ENCODE measurements at places on chromosomes 4 and X.
A peak's percentile ranks its signal among the peaks of the same experiment; 100 is the strongest.

DNA sequence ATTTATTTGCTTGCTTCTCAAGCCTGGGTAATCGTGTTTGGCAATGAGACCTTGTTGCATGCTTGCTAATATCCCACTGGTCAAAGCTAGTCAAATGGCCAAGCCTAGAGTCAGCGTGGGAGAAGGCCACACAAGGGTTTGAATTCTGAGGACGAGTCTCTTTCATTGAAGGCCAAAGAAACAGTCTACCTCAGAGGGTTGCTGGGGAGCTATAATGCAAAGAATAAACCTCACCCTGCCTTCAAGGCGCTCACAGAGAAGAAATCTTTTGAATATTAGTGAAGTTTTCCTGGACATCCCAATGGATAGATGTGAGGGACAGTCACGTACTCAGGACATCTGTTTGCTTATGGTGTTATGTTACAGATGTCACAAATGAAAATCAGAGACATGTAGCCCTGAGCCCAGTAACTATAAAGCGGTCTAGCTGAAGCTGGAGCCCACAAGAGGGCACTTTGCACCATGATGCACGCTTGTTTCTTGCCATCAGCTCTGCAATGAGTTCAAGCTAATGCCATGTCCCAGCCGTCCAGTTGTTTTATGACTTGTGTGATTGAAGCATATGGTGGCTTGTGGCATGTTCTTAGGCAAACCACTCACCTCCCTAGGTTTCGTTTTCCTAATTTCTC lies 1.1 kb upstream of the TLR3 start:
- DNase-seq: peak; percentile 31

DNA sequence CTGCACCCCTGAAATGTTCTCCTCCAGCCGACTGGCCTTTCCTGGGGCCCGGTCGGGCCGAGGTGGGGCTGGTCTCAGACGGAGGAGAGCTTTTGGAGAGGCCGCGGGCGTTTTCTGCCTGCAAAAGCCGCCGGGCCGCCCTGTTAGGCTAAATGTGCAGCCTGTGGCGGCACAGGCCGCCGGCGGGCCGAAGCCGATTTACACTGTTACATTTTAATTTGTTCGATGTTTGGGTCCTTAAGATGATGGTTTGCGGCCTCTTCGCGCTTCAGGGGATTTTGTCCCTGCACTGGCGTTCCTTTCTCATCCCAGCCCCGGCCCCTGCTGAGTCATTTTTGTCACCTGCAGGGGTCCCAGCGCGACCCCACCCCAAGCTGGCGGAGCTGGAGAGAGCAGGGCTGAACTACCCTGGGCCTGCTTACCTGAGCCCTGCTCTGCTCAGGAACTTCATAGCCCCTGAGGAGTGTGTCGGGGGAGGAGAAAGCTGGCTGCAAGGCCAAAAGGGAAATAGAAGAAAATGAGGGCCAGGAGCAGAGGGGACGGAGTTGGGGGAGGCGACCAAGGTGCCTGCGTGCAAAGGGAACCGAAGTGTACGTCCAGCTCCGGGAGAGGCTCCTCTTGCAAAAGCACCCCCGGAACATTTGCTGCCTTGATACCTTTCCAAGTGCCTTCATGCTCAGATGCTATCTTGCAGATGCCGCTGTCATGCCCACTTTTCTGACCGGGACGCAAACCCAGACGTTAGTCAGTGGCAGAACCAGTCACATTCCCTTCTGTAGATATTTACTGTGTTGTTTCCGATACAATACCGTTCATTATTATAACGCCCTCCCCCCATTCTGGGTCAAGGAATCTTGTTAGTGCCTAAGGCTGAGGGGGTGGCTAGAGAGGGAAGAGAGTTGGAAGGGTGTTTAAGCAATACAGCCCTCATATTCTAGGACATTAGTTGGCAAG lies 977 bp upstream of the RBBP7 start:
- DNase-seq: no peak

DNA sequence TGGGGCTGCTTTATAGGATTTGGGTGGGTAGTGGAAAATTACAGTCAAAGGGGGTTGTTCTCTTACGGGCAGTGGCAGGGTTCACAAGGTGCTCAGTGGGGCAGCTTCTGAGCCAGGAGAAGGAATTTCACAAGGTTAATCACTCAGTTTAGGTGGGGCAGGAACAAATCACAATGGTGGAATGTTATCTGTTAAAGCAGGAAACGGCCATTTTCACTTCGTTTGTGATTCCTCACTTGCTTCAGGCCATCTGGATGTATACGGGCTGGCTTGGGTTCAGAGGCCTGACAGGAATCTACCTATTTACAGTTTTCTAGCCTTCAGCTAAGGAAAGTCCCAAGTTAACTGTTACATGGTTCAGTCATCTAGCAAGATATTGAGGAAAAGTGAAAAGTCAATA lies 1003.5 kb downstream of the STPG2 start:
- DNase-seq: no peak

- peak; percentile 7 for DNase-seq
Measured at GRCh38 chrX:73563738-73564068, 706 bp downstream of the CHIC1 start.

- no peak for DNase-seq
Measured at GRCh38 chr4:155701827-155702226, 35.2 kb downstream of the GUCY1A1 start.

GRCh38 chr4:71635139-71635748 lies 148.6 kb downstream of the GC start:
- DNase-seq: no peak

DNA sequence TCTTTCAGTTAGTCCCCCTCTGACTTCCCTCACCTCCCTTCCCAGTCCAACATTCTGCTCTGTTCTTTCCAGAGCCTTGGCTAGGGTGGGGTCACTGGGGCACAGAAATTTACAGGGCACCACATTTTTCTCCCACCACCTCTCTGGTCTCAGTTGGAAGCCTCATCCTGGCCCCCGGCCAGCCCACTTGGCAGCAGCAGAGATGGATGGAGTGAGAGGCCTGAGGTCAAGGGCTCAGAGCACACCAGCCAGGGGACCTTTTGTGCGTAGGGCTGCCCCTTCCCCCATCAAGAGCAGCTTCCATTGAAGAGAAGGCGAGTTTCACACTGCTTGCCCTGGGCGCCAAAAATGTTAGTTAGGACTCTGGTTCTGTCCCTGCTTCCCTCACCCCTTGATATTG lies 230.9 kb downstream of the SOX3 start:
- DNase-seq: no peak

DNA sequence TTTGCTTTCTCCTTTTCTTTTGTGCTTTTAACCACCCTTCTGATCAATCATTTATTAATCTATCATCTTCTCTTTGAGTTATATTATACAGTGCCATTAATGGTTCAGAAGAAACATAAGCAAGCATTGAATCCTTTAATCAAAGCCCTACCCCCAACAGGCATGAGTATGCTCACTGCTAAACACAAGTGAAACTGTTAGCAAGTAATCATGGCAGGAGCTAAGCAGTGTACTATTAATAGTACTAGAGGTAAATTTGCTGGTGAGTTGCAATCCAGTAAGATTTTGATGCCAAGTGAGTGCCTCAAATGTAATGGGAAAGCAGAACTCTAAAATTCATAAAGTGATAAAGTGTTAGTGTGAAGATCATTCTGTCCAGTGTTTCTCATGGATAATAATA lies 57.2 kb downstream of the FNIP2 start:
- no peak for DNase-seq

GRCh38 chr4:48022192-48022799 lies 5.7 kb downstream of the NIPAL1 start:
- DNase-seq: no peak

DNA sequence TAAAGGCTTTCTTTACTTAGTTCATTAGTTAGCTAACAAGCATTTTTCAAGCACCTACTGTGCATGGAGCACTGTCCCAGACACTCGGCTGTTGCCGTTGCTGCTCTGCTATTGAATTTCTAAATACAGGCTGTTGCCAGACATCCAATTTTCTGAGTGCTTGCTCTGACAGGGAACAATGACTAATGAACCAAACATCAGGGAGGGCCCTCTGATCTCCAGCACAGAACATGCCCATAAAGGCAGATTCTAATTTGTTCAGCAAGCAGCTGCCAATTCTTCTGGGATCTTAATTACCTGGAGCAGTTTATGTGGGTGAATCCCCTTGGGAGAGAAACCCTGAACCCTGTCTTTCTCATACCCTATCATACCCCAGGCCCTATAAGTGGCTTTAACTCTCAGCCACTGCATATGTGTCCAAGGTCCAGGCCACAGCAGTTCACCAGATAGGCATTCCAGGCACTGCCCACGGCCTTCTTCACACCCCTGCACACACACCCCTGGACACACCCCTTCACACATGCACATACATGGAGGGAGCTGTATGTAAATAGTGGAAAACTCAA lies 27.9 kb downstream of the TSC22D3 start:
- no peak for DNase-seq

- no peak for DNase-seq
Measured at GRCh38 chrX:96449896-96450295, 234.7 kb upstream of the DIAPH2 start.

- no peak for DNase-seq
Measured at GRCh38 chr4:107655289-107655688, 64.7 kb downstream of the PAPSS1 start.

- DNase-seq: no peak
Measured at GRCh38 chr4:186920992-186921391, 197.3 kb upstream of the FAT1 start.

- DNase-seq: no peak
Measured at GRCh38 chrX:29012867-29013266, 425.6 kb downstream of the IL1RAPL1 start.

GRCh38 chr4:28004520-28004919 lies 1143.9 kb downstream of the STIM2 start:
- no peak for DNase-seq

DNA sequence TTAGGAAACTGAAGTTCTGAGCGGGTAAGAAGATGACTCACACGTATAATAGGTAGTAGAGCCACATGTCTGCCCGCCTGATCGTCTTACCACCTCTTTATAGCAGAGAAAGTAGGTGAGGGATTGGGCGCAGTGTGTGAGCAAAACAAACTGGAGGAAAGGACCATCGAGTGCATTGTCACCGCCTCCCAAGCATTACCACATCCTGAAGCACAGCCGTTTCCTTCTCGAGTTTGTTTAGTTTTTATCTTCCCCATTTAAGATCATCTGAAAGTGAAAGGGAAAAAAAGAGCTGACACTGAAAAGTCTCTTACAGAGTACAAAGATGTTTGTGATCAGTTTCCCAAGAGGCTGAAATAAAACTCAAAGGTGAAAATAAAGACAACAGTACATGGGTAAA lies 14.8 kb downstream of the PDK3 start:
- peak; percentile 85 for DNase-seq

GRCh38 chrX:100687128-100687527 lies 43.1 kb downstream of the SRPX2 start:
- DNase-seq: no peak

DNA sequence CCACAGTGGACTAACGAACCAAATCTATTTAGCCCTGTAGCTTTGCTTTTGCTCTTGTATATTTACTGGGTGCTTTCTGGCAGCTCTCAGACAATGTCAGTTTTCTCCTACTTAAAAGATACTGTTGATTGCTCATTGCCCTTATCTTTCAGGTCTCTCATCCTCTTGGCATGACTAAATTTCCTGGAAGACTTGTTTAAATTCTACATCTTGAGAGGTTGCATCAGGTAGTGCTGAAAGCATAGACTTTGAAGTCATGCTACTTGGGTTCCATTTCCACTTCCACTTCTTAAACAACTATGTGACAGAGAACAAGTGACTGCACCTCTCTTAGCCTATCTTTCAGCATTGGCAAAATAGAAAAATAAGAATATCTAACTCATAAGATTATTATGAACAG lies 8.4 kb downstream of the TDO2 start:
- DNase-seq: no peak

DNA sequence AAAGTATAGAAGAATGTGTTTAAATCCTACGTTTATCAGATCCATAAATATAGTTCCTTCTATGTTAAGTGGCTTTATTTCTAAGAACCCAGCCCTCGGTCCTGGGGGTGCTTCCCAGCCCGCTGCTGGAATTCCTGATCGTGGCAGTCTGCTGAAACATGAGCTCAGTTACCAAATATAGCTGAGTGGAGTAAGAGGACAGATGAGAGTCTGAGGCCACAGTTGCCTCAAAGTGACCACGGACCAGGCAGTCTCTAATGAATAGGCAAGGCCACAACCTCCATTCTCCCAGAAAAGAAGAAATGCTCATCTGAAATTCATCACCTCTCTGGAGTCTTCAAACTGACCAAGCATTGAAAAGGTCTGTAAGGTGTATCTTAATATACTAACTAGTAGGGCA lies at the start of gene PALLD:
TSS of gene PALLD (plus strand) at position 219 of the 400 bp plus-strand sequence.
- DNase-seq: no peak

GRCh38 chr4:38609614-38610013 lies 54.4 kb upstream of the KLF3 start:
- peak; percentile 2 for DNase-seq

- DNase-seq: peak; percentile 1
Measured at GRCh38 chrX:66408507-66408906, 230.4 kb downstream of the EDA2R start.

- DNase-seq: no peak
Measured at GRCh38 chr4:166014411-166014810, 141.4 kb downstream of the TLL1 start.

GRCh38 chrX:110992611-110993010 lies 103.4 kb upstream of the PAK3 start:
- peak; percentile 16 for DNase-seq

DNA sequence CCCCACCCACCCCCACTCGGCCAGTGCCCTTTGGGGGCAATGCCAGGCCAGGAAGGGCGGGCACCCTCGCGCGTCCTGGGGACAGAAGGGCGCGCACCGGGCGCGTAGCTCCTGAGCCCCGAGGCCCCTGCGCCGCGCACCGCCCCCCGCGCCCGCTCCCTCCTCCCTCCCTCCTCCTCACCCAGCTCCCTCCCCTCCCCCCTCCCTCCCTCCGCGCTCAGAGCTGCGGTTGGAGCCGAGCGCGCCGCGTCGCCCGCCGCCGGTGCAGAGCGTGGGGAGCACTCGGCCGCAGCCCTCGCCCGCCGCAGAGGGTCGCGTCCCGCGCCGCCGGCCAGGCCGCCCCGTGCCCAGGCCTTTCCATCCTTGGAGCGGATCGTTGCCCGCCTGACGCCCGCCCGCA lies at the start of gene ATP2B3:
TSS of gene ATP2B3 (plus strand) at position 220 of the 400 bp plus-strand sequence. CDS start 18,606 bp downstream, outside the sequence.
- no peak for DNase-seq

DNA sequence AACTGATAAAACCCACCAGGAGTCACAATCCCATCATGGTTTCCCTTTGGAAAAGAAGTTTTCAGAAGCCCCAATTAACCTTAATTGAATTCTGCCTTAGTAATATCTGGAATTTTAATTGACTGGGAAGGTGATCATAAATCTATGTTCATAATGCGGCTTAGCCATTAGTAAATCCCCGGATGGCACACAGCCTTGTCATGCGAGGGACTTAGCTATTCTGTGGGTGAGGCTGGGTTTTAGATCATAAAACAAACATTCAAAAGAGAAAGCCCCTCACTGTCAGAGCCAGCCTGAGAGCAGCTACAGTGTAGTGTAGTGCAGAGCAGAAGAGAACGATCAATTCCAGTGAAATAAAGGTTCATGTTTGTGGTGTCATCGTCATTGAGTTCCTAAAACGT lies 124.0 kb upstream of the NOCT start:
- DNase-seq: no peak

DNA sequence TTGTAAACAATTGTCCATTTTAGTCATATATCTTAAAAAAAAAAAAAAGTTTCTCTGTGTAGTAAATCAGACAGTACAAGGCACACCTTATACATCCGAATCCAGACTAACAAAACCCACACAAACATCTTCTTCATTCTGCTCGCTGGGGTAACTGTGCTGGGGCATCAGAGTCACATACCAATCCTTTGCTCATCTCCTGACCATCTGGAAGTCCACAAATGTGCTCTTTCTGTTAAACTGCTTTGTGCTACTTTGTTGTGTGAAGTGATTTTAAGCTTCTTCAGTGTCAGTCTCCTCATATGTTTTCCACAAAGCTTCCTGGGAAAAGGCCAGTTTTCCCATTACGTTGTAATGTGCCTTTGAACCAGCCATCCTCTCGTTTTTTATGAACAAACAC lies 86.2 kb upstream of the CBR4 start:
- no peak for DNase-seq
